ENCODE measurements at places on chromosomes 1 and 21.

- peak; percentile 42 for DNase-seq
Measured at GRCh38 chr1:110339407-110340206, 430 bp downstream of the RBM15 start.

DNA sequence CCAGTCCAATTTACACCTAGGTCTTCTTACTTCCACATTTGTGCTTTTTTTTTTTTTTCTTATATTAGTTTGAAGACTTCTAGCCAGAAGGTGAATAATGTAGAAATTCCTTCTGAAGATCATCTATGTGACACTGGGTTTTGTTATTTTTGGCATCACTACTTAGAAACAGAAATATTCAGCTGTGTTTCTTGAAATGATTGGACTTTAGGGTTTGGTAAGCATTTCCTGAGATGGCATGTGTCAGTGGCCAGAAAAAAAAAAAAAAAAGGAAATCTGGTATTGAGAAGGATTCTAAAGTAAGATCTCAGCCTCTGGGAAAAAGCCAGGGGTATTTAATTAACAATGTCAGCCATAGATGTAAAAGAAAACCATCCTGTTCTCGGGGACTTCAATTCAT, 43.4 kb upstream of the LRRC8C start:
- peak; percentile 56 for DNase-seq

DNA sequence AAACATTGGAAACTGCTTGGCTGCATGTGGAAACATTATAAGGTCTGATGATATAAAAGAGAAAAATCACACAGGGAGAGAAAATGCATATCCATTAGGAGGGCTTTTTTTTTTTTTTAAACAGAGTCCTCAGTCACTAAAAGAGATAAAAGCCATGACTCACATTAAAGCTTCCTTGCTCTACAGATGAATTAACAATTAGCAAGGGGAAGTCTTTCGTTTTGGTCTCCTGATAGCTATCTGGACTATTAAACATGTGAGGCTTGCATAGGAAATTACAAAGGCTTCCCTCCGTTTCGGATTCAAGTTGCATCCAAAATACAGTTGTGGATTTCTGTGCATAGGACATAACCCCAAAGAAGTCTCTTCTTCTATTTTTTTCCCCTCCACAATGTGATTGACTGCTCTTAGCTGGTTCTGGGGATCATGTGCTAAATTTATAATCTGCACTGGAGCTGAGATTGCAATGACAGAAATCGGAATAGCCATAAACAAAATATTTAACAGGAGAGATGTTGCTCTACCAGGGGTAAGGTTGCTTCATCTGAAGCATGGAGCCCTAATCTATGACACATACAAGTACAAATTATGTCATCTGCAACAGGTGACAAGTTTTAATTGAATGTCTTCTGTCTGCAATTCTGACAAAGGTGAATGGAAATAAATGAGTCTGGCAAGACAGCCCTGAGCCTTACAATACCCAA, 146.8 kb downstream of the ESRRG start:
- no peak for DNase-seq

GRCh38 chr1:58432851-58433668, 113.5 kb downstream of the OMA1 start:
- DNase-seq = peak; percentile 88

DNA sequence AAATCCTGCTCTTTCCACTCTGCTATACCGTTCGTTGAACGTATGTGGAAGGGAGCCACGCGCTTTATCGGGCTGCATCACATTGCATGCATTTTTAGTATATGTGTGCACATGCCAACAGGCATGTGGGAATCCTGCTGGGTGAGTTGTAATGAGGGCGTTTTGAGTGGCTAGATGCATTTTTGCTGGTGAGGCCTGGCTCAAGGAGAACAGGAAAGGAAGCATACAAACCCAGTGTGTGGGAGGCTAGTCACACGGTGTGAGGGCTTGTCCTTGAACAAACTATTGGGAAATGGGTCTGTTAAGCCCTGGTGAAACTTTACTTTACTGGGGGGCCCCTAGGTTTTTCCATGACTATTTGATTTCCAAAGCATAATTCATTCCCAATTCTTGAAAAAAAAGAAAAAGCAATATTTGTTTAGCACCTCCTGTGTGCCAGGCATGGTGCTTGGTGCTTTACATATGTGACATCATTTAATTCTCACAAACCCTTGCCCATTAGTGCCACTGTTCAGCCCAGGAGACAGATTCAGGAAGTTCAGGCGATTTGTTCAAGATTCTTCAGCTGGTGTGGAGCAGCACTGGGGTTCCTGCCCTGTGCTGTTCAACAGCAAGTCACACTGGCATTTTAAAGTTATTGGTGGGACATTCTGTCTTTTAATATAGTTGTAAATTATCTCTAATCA, 25.6 kb upstream of the JUN start:
- peak; percentile 85 for DNase-seq

- no peak for DNase-seq
Measured at GRCh38 chr1:226946285-226946684, 6.2 kb downstream of the COQ8A start.

GRCh38 chr1:235299169-235299858, 28.7 kb downstream of the ARID4B start:
- DNase-seq = no peak

- peak; percentile 77 for DNase-seq
Measured at GRCh38 chr1:173190101-173190936, 16.8 kb downstream of the TNFSF4 start.
